Left kidney (tissue), 8 donors: ENCODE measurements at places on chromosomes 13 and 19.

GRCh38 chr13:75415694-75416093 lies 66.3 kb downstream of the TBC1D4 start:
- no peak for DNase-seq

GRCh38 chr13:73738626-73739025 lies 395.6 kb downstream of the KLF12 start:
- DNase-seq: no peak

- DNase-seq: no peak
Observed at GRCh38 chr13:29065142-29065541, 245.0 kb downstream of the MTUS2 start.

- peak; percentile 65 for DNase-seq
Observed at GRCh38 chr19:51948975-51949374, 21.7 kb downstream of the ZNF613 start.

- no peak for DNase-seq
Observed at GRCh38 chr13:105663182-105663581, 872.3 kb downstream of the EFNB2 start.

DNA sequence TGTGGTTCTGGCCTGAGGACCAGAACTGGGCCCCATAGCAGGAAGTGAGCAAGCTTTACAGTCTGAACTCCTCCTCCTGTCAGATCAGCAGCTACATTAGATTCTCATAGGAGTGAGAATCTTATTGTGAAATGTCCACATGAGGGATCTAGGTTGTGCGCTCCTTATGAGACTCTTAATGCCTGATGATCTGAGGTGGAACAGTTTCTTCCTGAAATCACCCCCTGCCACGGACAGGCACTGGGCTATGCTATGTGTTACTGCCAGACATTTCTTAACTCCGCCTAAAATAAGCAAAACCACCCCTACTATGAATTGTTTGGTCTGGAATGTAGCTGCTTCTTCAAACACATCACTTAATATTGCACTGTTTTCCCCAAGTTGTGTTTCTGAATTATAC lies 4.6 kb downstream of the FBXL3 start:
- DNase-seq: no peak

GRCh38 chr13:24854311-24854710 lies 90.3 kb downstream of the RNF17 start:
- no peak for DNase-seq

- no peak for DNase-seq
Observed at GRCh38 chr19:6744381-6745301, 5.2 kb downstream of the TRIP10 start.

DNA sequence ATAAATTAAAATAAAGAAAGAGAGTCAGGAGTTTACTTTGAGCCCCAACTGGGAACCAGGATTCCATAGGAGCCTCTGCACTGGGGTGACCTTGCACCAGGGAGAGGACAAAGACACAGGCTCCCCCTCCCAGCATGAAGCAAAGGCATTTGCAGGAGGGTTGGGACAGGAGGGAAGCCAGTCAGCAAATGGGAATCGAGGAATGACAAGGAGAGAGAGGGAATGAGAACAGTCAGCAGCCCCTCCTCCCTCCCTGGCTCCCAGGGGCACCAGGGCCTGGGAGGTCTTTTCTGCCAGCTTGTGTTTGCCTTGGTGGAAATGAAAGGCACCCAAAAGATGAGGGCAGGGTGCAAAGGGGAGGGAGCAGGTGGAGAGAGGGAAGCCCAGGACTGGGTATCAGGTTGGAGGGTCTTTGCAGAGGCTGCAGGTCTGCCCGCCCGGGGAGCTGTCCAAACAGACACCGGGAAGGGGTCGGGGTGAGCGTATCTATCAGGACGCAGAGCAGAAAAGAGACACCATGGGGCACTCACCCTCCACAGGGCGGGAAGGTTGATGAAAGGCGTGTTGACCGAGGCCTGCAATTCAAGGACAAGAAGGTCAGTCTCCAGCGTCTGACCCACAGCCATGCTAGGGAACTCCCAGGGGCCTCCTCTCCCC lies 3.8 kb downstream of the SBSN start:
- DNase-seq: no peak

DNA sequence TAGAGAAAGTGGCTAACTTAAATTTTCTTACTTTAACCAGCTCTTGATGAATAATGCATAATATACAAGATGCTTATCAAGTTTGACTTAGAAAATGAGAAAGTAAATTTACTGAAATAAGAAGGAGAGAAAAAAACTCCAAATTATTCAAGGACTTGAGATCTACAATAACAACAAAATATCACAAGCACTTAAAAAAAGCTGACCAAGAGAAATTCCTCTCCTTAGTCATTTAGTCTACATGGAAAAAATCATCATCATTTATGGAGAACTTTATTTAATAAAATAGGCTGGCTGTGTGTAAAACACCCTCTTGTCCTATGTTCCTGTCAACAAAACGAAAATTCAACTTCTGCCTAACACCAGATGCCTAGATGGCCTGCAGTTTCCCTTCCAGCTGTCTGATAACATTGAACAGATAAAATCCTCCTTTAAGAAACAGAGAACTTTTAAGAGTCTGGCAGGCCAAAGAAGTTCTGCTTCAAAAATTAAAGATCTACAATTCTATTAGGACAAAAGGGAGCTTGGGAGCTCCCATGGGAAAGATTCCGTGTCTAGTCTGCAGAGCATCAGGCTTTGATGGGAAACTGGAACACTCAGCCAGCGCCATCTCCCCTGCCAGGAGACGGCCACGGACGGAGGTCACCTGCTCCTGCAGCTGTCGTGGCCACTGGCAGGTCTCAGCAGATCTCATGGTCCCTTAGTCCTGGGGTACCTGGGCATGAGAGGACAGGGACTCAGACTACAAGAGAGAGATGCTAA lies 37.9 kb upstream of the ATP11A start:
- DNase-seq: no peak

- DNase-seq: no peak
Observed at GRCh38 chr19:13290741-13291140, 140.5 kb downstream of the IER2 start.

GRCh38 chr13:29844441-29844840 lies 6.0 kb downstream of the UBL3 start:
- no peak for DNase-seq

DNA sequence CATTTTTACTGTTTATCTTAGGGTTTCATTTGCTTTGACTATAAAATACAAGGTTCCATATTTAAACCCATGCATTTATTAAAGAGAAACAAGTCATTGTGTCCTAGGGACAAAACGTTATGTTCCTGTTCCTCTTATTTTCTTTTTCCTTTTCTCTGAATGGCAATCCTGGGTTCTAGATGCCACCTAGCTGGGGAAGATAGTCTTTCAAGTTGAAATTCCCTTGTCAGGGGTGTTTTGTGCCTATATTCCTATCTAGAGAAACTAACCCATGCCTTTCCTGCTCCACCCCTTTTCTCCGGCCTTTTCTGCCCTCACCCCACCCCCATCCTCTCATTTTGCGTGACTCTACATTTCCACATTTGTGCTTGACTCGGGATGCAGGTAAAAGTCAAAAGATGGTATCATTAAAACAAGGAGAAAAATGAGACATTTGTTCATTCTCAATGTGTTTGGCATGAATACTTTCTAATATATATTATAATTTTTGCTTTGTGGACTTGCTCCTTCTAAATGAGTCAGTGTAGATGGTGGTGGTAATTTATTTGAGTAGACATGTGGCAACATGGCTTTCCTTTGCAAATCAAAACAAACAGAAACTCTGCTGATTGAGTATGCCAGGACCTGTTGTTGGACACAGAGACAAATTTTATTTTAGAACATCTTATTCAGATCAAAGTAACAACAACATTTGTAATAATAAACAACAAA lies 26.8 kb upstream of the STARD13 start:
- DNase-seq: no peak

DNA sequence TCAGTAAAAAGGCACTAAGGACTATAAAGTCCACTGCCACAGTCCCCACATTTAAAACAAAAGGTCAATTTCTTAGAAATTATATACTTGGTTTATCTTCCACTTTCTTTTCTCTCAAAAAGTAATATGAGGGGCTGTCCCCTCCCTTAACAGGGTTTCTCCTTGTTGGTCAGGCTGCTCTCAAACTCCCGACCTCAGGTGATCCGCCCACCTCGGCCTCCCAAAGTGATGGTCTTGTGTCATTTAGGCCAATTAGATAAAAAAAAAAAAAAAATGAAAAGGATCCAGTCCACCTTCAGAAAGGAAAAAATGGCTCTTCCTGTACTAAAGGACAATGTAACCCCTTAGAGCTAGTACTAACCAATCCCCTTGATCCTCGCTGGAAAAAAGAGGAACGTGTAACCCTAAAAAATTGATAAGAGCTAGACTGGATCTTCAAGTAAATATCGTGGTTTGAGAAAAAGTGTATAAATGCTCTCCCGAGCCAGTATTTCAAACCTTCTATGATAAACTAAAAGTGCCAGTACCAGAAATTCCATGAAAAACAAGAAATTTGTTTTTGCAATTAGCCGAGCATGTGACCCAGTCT lies 9.0 kb upstream of the CD70 start:
- no peak for DNase-seq

DNA sequence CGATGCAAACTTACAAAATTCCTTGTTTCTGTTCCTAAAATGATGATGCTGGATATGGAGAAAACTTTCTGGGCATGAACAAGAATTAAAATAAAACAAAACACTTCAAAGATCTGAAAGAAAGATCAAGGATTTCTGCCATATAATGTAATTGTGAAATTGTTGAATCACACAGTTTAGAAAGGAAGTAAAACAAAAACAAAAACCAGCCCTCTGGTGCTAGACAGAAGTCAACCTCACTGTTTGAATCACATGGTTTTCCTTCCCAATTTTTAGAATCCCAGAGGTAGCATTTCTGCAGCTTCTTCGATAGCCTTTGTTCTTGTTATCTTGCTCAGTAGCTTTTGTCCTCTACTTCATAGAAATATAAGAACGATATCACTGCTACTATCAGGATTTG lies 118.2 kb upstream of the ARGLU1 start:
- DNase-seq: no peak

DNA sequence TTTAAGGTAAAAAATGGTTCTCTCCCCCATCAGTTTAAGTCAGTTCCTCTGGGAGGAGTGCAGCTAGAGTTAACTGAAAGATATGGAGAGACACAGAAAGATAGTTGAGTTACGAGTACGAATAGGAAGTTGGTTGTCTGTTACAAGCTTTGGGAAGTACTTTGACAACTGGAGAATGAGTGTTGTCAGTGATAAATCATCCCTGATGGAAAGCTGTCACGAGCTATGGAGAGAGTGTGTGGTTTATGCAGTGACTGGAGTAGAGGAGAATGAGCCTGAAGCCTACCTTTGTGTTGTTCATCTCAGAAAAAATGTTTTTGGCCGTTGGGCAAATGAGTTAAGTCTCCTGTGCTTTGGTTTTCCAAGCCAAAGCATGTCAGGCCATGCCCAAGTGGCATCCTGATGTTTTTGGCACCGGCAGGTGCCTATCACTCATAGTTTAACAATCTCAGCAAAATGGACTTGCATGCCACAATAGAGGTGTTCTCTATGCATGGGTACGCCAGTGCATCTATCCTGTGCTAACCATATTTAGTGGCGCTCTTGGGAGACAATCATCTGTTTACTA lies 350.2 kb downstream of the IRS2 start:
- no peak for DNase-seq

DNA sequence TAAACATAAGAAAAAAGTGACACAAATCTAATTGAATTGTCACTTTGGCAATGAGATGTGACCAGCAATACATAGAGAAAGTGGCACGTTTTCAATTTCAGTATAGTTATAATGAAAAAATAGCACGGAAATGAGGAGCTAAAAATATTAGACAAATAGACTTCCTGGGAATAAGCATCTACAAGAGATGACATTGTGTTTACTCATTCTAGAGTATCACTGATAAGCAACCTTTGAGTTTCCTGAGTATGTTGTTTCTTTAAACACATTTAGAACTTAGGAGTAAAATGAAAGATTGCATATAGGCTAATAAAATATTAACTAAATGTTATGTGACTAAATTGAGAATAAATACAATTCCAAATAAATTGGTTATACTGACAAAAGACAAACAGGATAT lies 207.1 kb upstream of the SLITRK6 start:
- DNase-seq: no peak

DNA sequence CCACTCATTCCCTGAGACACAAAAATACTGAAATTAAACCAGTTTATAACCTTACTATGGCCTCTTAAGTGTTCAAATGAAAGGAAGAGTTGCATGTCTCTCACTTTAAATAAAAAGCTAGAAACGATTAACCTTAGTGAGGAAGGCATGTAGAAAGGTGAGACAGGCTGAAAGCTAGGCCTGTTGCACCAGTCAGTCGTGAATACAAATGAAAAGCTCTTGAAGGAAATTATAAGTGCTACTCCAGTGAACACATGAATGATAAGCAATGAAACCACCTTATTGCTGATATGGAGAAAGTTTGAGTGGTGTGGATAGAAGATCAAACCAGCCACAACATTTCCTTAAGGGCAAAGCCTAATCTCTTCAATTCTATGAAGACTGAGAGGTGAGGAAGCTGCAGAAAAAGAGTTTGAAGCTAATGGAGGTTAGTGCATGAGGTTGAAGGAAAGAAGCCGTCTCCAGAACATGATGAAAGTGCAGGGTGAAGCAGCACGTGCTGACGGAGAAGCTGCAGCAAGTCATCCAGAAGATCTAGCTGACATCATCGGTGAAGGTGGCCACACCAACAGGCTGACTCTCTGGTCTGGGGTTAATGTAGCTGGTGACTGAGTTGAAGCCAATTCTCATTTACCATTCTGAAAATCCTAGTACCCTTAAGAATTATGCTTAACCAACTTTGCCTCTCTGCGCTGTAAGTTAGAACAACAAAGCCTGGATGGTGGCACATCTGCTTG lies 94.5 kb upstream of the TEX29 start:
- DNase-seq: no peak

- DNase-seq: no peak
Observed at GRCh38 chr19:30924670-30925069, 424.6 kb downstream of the TSHZ3 start.

DNA sequence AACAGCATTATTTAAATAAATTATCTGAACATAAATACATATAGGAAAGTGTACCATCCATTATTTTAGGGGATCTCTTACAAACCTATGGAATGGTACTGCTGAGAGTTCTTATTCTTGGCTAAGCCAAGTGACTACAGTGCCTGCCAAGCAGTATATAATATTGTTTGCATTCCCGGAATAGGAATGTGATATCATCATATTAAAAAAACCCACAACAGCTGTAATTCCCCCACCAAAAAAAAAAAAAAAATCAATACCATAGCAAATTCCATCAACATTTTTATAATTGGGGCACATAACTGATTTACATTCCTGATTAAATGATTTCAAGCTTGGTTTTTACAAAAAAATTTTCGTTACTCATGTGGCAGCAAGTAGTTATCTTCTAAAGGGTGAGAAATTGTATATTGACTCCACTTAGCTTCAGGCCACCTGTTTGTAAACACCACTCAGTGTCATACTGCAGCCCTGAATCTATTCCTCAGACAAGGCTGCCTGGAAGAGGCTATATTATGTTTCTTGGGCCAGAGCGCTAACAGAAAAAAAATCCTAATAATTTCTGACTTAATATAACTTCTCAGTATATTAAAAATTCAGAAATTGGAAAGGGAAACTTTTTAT lies 278.1 kb downstream of the DNAJC15 start:
- DNase-seq: no peak

GRCh38 chr13:36088001-36088400 lies 43.2 kb downstream of the DCLK1 start:
- no peak for DNase-seq
